Dermis lymphatic vessel endothelial cell (primary cell): ENCODE measurements at places on chromosomes 1 and 21. TPM values are rescaled to one million over a fixed set of nuclear protein-coding genes. Genes with fewer than 3 reads are reported as not detected.

LIPI gene
- not detected in 2 replicates for total RNA-seq

IGSF5 gene
- total RNA-seq: not detected in 2 replicates

CD101 gene
- total RNA-seq: 0.76 and 0.95 TPM in 2 replicates

SLAMF9 gene
- not detected in 2 replicates for total RNA-seq

SLC30A2 gene
- not detected in 2 replicates for total RNA-seq

MTOR gene
- 43.1 and 48.4 TPM in 2 replicates for total RNA-seq
